ENCODE measurements at places on chromosomes 1 and 21.
A peak's percentile ranks its signal among the peaks of the same experiment; 100 is the strongest.

- DNase-seq: no peak
These were observed 171.9 kb downstream of the IGSF21 start for GRCh38 chr1:18279351-18280074.

DNA sequence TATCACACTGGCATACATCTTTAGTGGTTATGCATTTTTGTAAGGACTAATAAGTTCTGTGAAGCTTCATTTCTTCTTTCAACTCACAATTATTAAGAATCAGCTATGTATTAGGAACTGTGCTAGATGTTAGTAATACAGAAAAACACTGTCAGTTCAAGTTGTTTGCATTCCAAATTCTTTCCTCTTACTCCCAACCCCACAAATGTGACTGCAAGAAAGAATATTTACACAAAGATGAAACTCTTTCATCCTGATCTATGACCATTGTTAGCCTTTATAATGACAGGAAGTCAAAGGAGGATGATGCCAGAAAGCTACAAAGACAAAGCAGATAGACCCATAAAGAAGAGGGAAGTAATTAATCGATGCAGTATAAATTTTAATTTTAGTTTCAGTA is 21.0 kb upstream of the GADD45A start:
- no peak for DNase-seq

DNA sequence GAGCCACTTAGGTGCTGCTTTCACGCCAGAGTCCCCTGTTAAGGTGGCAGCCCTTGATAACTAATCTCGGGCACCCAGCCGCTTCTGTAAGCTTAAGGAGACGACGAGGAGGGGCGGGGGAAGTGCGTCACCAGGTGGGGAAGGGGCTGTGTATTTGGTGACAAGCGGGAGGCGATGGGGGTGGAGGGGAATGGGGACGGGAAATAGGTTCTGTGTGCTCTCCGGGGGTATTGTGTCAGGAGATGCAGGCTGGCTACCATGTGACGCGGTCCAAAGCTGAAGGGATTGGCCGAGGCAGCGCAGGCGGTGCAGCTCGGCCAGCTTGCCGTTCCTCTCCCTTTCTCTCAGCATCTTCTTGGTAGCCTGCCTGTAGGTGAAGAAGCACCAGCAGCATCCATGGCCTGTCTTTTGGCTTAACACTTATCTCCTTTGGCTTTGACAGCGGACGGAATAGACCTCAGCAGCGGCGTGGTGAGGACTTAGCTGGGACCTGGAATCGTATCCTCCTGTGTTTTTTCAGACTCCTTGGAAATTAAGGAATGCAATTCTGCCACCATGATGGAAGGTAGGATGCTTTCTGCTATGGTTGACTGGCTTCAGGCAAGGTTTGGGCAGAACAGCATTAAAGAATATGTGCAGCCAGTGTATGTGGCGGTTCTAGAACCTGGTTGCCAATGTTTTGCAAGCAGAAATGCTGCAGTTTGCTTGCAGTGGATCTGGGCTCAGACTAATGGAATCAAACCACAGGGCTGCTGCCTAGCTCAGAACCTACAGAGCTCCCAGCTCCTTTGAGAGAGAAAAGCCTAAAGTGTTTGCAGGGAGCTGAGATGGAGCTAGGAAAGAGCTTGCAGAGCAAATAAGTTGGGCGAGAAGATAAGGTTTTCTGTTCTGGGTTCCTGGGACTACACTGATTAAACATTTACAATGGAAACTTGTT is at the start of gene SGIP1:
Gene SGIP1, plus strand, starts transcription at position 350 of the 937 bp plus-strand sequence. Its CDS starts 206 bp downstream, at position 556.
- DNase-seq: no peak

- DNase-seq: no peak
These were observed 45.6 kb downstream of the ZZZ3 start for GRCh38 chr1:77636864-77637263.

DNA sequence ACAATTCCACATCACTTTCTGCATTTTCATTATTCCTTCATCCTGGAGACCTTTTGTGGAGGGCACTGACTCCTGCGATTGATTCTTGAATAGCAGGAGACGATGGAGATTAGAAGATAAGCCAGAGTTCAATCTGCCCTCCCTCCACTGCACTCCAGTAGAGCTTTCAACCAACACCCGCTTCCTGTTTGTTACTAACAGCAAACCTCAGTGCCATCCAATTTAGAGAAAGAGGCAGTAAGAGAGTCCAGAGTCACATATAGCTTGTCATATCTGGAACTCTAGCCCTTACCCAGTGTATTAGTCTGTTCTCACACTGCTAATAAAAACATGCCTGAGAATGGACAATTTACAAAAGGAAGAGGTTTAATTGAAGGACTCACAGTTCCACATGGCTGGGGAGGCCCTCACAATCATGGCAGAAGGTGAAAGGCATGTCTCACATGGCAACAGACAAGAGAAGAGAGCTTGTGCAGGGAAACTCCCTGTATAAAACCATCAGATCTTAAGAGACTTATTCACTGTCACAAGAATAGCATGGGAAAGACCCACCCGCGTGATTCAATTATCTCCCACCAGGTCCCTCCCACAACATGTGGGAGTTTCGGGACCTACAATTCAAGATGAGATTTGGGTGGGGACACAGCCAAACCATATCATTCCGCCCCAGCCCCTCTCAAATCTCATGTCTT is 55.9 kb downstream of the PCBP3 start:
- no peak for DNase-seq

- no peak for DNase-seq
These were observed 72.6 kb downstream of the DOP1B start for GRCh38 chr21:36229181-36229580.

DNA sequence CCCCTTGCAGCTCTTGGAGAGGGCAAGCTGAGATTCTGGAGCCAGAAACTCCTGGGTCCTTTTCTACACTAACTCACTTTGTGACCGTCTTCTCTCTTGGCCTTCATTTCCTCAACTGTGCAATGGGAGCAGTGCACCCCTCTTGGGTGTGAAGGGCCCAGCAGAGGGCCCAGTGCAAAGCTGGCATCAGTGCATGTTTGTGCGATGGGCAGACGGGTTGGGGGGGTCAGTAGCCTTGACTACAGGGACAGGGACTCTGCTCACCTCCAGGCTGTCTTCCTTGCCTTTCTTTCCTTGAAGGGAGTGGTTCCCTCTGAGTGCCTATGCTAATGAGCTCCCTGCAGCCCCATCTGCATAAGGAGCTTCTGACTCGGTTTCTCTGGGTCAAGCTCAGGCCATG is 51.0 kb downstream of the EDN2 start:
- no peak for DNase-seq

GRCh38 chr1:158007667-158008386 is 14.4 kb downstream of the KIRREL1 start:
- DNase-seq: no peak

DNA sequence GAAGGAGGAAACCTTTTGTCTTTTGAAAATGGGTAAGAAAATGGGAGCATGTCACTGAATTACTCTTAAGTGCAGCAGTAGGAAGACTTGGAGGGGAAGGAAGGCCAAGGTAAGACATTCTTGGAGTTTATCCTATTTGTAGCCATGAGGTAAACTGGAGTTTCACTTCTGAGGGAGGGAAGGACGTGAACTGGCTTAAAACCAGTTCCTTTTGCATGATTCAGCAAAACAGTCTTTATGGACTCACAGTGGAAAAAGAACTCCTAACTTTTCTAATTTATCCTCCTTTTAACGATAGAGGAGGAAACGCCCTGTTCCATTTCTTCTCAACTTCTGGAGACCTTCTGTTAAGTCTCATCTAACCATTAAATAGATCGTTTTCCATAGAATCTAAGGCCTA is 2.5 kb downstream of the PRDX6 start:
- no peak for DNase-seq

GRCh38 chr1:228176024-228176395 is 10.4 kb downstream of the IBA57 start:
- DNase-seq: no peak

GRCh38 chr1:189205863-189206262 is 1271.8 kb downstream of the BRINP3 start:
- DNase-seq: no peak

GRCh38 chr1:222975472-222976122 is 160.8 kb downstream of the DISP1 start:
- no peak for DNase-seq

GRCh38 chr1:66831529-66832239 is 30.6 kb upstream of the INSL5 start:
- DNase-seq: no peak

DNA sequence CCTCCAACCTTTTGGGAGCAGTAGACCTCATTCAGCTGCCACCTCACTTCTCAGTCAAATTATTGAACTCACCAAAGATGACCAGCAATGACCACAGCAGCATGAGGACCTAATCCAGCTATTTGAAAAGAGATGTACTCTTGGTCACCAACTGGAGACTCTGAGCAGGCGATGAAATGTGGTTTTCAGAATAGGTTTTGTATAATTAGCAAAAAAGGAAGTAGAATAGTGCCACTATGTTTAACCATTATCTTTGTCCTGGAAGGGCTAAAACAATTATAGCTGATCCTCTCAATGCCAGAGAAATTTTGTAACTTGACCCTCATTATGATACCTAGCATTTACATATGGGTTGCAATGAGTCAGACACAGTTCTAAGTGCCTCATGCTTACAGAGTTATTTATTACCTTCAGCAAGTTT is at the start of gene FCRL2:
Gene FCRL2, minus strand, starts transcription at position 162 of the 421 bp plus-strand sequence. Its CDS starts 59 bp downstream, at position 103.
- no peak for DNase-seq

GRCh38 chr1:76390456-76390855 is 315.9 kb downstream of the ST6GALNAC3 start:
- DNase-seq: no peak

DNA sequence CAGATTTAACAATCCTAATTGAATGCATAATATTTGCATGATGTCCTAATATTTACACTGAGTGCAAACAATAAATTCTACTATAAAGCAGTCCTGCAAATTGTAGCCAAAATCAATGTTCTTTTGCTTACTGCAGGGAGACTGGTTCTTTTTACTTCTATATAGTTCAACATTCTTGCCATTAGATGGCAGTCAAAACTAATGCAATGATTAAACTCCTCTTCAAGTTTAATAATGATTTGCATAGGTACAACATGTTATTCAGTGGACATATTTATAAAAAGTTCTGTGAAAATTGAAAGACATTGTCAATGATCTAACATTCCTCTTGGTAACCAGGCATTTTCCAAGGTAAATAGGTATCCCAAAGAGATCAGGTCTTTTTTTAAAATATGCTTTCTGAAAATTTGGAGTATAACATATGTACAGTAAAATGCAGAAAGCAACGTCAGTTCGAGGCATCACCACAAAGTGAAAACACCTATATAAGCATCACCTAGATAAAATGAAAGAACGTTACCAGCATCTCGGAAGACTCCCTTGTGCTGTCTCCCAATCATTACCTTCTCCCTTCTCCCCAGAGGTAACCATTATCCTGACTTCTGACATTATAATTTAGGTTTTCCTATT is 9.8 kb upstream of the FNBP1L start:
- DNase-seq: peak; percentile 59

- DNase-seq: no peak
These were observed 231.3 kb upstream of the USP25 start for GRCh38 chr21:15498455-15498854.

GRCh38 chr1:210907251-210907805 is 226.6 kb downstream of the KCNH1 start:
- no peak for DNase-seq

DNA sequence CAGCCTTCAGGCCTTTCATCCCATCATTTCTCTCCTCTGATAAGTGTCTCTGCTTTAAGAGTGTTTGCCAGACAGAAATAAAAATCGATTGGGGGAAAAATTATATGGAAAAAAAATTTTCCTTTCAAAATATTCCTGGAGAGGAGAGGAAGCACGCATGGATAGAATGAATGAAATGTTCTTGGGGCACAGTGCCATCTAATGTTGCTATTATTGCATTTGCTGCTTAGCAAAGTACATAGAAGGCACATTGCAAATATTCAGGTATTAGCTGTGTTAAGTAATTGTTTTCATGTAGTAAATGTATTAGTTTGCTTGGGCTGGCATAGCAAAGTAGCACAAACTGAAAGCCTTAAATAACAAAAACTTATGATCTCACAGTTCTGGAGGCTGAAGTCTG is 18.1 kb downstream of the B3GALT5 start:
- no peak for DNase-seq

GRCh38 chr1:28173151-28173979 is 3.1 kb downstream of the PTAFR start:
- DNase-seq: no peak

DNA sequence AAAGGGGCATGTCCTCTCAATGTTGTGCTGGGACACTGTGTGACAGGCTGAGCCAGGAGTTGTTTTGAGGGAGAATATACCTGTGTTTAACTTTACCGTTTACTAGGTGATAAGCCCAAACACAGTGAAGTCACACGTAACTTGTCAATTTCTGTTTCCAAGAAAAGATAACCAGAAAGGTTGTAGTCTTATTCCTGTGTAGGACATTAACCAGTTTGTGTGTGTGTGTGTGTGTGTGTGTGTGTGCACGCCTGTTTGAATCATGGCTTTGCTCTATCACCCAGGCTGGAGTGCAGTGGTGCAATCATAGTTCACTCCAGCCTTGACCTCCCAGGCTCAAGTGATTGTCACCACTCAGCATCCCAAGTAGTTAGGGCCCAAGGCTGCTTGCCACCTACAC is 83.6 kb downstream of the MRPS6 start:
- DNase-seq: no peak

GRCh38 chr21:46121286-46122221 is 23.6 kb downstream of the COL6A2 start:
- DNase-seq: no peak

DNA sequence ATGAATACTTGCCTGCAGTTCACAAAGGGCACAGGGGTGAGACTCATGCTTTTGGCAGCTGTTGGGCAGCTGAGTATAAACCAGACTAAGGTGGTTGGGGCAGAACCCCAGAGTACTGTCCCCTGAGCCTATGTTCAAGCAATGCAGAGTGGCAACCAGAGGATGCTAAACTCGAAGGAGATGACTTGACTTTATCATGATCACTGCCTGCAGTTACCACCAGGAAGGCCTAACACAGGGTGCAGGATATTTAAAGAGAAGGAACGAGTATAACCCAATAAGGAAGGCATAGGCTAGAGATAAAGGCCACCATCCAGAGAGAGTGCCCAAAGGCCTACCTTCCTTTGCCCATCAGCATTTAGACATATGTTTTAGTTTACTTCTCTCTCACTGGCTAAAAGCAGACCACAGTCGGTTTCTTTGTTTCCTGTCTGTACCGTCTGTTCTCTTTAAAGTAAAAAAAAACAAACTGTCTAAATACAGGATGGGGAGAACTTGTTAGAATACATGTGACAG is 83.3 kb downstream of the MPZL1 start:
- DNase-seq: no peak

DNA sequence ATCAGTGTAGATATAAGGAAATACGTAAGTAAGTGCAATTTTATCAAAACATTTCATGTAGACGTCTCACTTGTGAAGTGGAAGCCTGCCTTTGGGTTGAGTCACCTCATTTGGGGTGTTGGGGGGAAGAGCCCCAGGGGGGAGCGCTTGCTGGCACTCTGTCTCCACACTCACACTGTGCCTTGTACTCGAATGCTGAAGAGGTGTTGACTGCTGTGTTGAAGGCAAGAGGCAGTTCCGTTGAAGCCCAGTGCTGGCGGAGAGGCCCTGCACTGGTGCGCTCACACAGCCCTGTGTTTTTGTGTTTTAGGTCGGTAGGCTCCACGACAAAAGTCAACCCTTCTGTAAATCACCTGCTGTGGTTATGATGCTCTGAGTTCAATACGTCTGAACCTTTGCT is 131.9 kb upstream of the COL6A1 start:
- DNase-seq: no peak

GRCh38 chr1:117017062-117017461 is 15.5 kb downstream of the CD101 start:
- DNase-seq: no peak

GRCh38 chr21:40299451-40299850 is 432.2 kb downstream of the PCP4 start:
- DNase-seq: no peak

GRCh38 chr1:200314085-200314750 is 95.6 kb downstream of the ZNF281 start:
- no peak for DNase-seq

Data from NCI-H1417 treated with DMSO at 0.1 percent for 48 hours (cell line).